Left ventricle myocardium inferior (tissue), 1 donor: ENCODE measurements at places on chromosomes 1 and 21.

- no peak for DNase-seq
Observed at GRCh38 chr1:226882187-226882586, 11.8 kb downstream of the PSEN2 start.

DNA sequence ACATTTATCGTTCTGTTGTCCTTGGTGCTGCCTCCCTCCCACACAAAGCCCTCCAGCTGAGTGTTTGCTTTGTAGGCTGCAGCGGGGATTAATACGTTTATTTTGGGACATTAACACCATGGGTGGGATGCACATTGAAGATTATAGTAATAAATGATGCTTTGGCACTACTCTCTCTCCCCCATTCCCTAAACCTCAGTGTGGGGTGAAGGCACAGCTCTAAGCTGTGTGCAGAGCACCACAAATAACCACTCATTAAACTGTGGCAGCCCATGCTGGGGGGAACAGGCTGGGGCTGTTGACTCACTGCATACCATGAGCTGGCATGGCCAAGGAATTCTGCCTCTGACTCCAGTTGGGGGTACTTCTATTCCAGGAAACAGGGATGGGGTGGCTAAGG, 7.7 kb downstream of the PCP4L1 start:
- DNase-seq: no peak

DNA sequence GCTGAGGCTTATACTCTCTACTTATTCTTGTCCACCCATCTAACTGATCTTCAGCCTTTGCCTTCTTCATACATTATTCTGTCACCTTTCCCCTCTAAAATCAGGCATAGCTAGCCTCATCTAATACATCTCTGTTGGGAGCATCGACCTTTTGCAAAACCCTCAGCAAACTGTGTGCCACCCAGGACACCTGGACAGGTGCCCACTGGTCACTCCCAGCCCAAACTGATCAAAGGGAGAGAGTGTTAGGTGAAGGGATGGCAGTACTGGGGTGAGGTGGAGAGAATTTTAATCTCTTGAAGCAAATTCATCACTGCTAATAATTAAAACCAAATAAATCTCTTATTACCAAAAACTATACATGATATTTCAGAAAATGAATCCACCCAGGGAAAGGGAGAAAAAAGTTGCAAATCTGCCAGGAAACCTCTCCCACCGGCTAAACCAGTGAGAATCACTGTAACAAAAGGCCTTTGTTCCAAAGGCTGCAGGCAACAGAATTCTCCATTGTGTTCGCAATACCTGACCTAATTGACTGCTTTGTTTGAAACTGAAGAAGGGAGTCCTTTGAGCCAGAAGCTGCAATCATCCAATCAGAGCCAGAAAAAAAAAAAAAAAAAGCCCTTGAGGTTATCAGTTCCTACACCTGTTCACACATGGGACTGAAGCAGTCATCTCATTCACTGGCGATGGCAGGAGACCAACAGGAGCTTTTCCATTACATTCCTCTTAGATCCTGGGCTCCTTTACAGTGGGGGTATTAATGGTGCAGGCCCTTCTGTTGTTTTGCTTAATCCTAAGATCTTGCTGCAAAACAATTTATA, 172.6 kb downstream of the APP start:
- no peak for DNase-seq

DNA sequence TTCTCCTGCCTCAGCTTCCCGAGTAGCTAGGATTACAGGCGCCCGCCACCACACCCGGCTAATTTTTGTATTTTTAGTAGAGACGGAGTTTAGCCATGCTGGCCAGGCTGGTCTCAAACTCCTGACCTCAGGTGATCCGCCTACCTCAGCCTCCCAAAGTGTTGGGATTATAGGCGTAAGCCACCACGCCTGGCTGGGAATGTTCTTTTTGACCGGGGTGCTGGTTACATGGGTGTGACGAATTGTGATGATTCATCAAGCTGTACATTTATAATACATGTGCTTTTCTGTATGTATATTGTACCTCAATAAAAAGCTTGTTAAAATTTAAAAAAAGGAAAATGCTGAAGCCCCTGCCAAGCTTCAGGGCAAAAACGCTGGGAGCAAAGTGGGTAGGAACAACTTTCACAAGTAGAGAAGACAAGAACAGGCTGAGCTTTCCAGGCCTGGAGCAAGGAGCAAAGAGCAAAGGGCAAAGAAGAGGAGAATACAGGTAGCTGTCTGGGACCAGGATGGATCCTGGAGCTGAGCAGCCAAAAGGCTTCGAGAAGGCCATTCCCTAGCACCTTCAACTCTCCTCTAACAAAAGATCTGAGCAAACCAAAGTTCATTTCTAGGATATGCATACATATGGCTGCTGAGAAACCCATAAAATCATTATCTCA, 20.5 kb upstream of the YRDC start:
- no peak for DNase-seq

DNA sequence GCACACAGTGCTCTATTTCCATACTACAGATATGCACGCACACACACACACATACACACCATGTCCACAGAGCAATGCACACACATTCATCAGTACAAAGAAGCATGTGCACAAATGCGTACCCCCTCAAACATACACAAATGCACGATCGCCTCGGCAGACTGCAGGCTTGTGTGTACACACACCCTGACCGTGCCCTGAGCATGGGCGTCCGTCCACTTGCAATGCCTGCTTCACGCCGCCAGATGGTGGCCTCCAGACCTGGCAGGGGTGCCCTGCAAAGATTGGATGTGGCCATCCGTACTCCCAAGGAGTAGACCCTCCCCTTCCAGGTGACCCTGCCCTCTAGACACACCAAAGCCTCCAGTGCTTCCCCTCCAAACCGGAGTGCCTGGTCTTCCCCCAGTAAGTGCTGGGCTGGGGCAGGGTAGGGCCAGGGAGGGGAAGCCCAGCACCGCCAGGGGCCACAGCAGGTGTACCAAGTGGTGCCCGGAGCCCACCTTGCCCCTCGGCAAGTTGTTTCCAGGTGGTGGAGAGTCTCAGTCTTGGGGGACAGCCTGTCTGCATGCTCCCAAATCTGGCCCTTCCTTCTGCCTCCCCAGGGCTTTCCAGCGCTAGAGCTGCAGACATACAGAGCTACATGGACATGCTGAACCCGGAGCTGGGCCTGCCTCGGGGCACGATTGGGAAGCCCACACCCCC, 20.6 kb downstream of the ESPN start:
- DNase-seq: no peak

GRCh38 chr1:7885513-7886404, 32.9 kb upstream of the UTS2 start:
- DNase-seq: no peak

DNA sequence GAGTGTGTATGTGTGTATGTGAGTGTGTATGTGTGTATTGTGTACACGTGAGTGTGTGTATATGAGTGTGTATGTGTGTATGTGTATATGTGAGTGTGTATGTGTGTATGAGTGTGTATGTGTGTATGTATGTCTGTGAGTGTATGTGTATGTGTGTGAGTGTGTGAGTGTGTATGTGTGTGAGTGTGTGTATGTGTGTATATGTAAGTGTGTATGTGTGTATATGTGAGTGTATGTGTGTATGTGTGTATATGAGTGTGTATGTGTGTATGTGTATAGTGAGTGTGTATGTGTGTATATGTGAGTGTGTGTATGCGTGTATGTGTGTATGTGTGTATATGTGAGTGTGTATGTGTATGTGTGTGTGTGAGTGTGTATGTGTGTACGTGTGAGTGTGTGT, 49.2 kb downstream of the GREM2 start:
- no peak for DNase-seq

GRCh38 chr1:66380452-66381212, 153.3 kb upstream of the SGIP1 start:
- no peak for DNase-seq

DNA sequence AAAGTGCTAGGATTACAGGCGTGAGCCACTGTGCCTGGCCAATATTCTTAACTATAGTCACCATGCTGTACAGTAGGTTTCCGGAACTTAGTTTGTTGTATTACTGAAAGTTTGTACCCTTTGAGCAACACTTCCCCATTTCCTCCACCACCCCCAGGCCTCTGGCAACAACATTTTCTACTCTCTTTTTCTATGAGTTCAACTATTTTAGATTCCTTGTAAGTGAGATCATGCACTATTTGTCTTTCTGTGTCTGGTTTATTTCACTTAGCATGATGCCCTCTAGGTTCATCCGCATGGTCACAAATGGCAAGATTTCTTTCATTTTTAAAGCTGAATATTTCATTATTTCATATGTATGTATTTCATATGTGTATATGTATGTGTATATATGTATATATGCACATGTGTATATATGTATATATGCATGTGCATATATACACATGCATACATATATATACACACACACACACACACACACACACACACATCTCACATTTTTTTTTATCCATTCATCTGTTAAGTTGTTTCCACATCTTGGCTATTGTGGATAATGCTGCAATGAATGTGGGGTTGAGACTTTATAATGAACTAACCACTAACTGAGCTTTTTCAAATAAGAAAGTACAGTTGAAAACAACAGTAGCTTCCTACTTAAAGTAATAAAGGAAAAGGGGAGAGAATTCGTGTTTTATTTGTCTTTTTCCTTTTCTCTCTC, 256.8 kb upstream of the C1orf105 start:
- DNase-seq: no peak

- no peak for DNase-seq
Observed at GRCh38 chr1:225572422-225572821, 80.5 kb downstream of the ENAH start.

- no peak for DNase-seq
Observed at GRCh38 chr1:63618011-63618410, 24.8 kb downstream of the PGM1 start.

DNA sequence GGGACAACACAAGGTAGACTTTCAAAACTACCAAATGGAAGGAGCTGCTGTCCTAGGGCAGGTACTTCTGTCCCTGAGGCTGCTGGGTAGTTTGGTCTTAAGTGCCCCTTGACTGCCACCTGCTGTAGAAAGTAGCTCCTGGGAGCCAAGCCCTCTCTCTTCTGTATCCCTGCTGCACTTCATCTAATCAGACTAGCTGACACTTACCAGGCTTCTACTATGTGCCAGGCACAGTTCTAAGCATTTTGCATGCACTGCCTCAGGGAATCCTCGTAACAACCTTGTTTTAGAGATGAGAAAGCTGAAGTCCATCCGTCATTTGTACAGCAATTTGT, 15.9 kb upstream of the SRSF4 start:
- no peak for DNase-seq

GRCh38 chr1:72845381-72845780, 563.0 kb upstream of the NEGR1 start:
- no peak for DNase-seq

DNA sequence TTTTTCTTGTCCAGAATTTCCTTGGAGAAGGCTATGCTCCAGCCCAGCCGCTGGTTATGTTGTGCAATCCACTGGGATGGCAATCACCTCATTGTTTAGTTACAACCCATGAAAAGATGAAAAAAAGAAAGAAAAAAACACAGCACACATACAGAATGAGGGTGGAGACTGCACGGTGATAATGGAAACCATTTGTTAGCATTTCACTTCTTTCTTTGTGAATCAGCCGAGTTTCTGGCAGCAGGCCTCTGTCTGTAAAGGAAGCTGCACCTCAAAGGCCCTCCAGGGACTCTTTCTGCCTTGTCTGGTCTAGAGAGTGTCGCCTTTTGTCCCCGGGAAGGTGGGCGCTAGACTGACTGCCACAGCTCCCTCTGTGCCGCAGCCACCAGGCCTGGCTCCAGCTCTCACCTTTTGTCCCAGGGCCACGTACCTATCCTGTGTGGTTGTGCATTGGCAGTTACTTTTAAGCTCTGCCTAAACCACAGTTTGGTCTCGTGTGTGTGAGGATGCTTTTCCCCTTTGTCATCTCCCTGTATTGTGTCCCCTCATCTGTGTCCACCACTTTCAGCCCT, 35.6 kb downstream of the NGF start:
- DNase-seq: no peak

DNA sequence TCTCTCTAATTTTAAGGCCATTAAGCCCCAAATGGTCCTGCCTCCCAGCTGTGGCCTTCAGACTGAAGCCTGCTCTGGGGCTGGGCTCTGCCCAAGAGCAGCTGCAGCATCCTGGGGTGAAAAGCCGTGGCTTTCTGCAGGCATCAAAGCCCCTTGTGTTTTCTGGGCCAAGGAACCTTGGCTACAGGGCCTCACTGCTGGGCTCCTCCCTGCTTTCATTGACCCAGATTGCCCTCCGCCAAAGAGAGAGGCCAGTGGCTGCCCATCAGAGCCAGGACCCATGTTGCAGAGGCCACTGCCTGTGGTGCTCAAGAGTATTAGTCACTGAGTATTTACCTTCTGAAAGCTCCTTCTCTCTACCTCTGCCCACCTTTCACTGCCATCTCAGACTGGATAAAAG, 1.6 kb downstream of the ZNF648 start:
- no peak for DNase-seq

DNA sequence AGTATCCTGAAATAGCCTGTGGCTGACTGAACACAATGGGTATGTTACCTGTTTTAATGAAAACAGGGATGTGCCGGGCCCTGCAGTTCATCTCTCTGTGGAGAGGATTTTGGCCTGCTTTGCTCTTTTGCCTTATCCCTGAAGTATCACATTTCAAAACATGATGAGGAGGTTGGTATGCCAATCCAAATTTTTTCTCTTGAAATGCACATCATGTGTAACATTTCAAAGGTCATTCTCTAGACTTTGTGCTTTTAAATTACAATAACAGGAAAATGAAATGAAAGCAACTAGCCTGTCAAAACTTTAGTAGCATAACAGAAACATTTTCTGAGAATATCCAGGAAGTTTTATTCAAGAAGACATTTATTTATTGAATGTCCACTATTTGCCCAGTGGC, 118.9 kb downstream of the SLC44A5 start:
- DNase-seq: no peak

- no peak for DNase-seq
Observed at GRCh38 chr1:162905174-162906158, 44.5 kb upstream of the CCDC190 start.

GRCh38 chr1:101333186-101333585, 96.4 kb downstream of the S1PR1 start:
- DNase-seq: no peak

- no peak for DNase-seq
Observed at GRCh38 chr1:191052888-191053287, 575.2 kb upstream of the BRINP3 start.

- DNase-seq: no peak
Observed at GRCh38 chr1:199954699-199955098, 72.8 kb upstream of the NR5A2 start.

DNA sequence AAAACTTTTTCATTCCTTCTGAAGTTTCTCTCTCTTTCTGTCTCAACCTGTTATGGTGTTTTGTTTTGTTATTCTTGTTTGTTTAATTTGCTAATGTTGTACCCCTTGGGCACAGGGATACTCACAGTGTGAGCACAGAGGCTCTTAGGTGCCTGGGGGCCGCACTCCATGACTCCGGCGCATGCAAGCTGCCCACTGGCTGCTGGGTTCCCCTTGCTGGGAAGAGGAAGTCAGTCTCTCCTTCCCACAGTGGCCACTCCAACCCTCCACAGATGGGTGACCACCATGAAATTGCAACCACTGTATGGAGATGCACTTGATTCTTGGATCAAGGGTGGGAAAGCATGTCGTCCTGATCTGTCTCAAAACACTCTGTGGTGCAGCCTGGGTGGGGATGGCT, 4.6 kb upstream of the CD1A start:
- no peak for DNase-seq

GRCh38 chr1:155077758-155078445, 735 bp upstream of the EFNA3 start:
- no peak for DNase-seq
